ENCODE measurements at places on chromosomes 6 and 20. TPM values are rescaled to one million over a fixed set of nuclear protein-coding genes. Genes with fewer than 3 reads are reported as not detected.
A peak's percentile ranks its signal among the peaks of the same experiment; 100 is the strongest.

Gene CDH26
- total RNA-seq, result 8.4 TPM

Gene DNMT3B
- 1.1 TPM for total RNA-seq

Gene RTEL1
- total RNA-seq, result 23.8 TPM

GRCh38 chr20:25535762-25536161 lies 49.6 kb downstream of the NINL start:
- H3K4me1 ChIP-seq, result peaks cover 12% of the 10 kb centered on the region
- H3K27me3 ChIP-seq, result no peaks in the 10 kb centered on the region
- no peak for DNase-seq
- H3K4me3 ChIP-seq, result no peak overlapping the region
- no peaks in the 10 kb centered on the region for H3K36me3 ChIP-seq

- no peak overlapping the region for H3K4me3 ChIP-seq
- H3K27me3 ChIP-seq, result no peaks in the 10 kb centered on the region
- H3K27ac ChIP-seq, result no peak overlapping the region
- DNase-seq, result no peak
- H3K4me1 ChIP-seq, result no peaks in the 10 kb centered on the region
- no peaks in the 10 kb centered on the region for H3K36me3 ChIP-seq
Measured at GRCh38 chr6:74690365-74690764, 515.5 kb downstream of the COL12A1 start.

- H3K4me1 ChIP-seq, result peaks cover 4% of the 10 kb centered on the region
- no peak overlapping the region for H3K4me3 ChIP-seq
- no peaks in the 10 kb centered on the region for H3K27me3 ChIP-seq
- H3K27ac ChIP-seq, result no peak overlapping the region
Measured at GRCh38 chr6:73182021-73182607, 43.2 kb downstream of the KHDC1L start.

GRCh38 chr6:12472601-12473038 lies 182.5 kb downstream of the EDN1 start:
- H3K4me3 ChIP-seq, result no peak overlapping the region
- no peaks in the 10 kb centered on the region for H3K36me3 ChIP-seq
- no peaks in the 10 kb centered on the region for H3K27me3 ChIP-seq
- peak; percentile 56 for DNase-seq
- H3K27ac ChIP-seq, result no peak overlapping the region

DNA sequence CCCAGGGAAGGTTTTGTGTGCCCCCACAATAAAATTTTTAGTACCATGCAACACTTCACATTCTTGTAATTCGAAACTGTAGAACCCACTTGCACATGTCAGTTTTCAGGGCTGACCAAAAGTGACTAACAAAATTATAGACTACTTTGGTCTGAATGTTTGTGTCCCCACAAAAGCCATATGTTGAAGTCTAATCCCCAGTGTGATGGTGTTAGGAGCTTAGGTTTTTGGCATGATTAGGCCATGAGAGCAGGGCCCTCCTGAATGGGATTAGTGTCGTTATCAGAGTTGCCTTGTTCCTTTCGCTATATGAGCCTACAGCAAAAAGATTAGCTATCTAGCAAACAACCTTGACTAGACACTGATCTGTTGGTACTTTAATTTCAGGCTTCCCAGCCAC lies 49.0 kb upstream of the TENT5A start:
- no peaks in the 10 kb centered on the region for H3K4me1 ChIP-seq
- no peak overlapping the region for H3K4me3 ChIP-seq
- no peaks in the 10 kb centered on the region for H3K27me3 ChIP-seq
- no peaks in the 10 kb centered on the region for H3K36me3 ChIP-seq
- DNase-seq, result no peak
- no peak overlapping the region for H3K27ac ChIP-seq

DNA sequence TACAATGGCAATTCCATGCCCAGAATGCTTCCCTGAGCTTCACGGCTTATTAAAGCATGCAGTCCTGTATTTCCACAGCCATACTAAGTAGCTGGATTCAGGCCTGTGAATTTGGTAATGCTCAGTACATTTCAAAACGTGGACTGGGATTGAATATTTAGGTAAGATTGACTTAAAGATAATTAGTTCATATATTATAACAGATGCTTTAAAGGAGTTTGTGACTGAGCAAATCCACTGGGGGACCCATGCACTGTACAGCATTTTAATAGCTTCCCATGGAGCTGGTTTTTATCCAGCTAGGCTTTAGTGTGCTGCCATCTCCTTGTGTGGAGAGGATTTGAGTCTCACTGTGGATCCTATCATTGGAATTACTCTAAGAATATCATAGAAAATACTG lies 420.9 kb upstream of the FLRT3 start:
- no peak overlapping the region for H3K27ac ChIP-seq
- no peak overlapping the region for H3K4me3 ChIP-seq
- H3K36me3 ChIP-seq, result no peaks in the 10 kb centered on the region
- no peaks in the 10 kb centered on the region for H3K4me1 ChIP-seq

DNA sequence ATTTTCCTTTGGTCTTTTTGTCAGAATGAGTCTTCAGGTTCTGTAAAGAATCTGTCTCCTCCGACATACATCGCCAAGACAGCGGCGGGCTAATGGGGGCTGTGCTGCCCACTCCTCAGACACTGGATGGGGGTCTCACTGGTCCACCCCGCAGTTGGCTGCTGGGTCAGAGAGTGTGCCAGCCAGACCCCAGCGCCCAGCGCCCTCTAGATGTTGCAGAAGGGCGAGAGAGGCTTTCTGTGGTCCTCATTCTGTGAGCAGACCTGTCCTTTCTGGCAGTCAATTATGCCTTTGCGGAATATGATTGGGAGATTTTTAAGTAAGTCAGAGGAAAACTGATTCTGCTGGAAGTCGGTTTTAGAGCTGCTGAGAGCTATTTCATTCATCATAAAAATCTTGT lies 7.8 kb upstream of the CCR6 start:
- H3K36me3 ChIP-seq, result no peaks in the 10 kb centered on the region
- no peak overlapping the region for H3K4me3 ChIP-seq
- H3K27ac ChIP-seq, result no peak overlapping the region

- no peaks in the 10 kb centered on the region for H3K36me3 ChIP-seq
- H3K4me3 ChIP-seq, result no peak overlapping the region
- no peak for DNase-seq
- H3K4me1 ChIP-seq, result no peaks in the 10 kb centered on the region
- H3K27me3 ChIP-seq, result no peaks in the 10 kb centered on the region
- no peak overlapping the region for H3K27ac ChIP-seq
Measured at GRCh38 chr6:161418463-161418945, 144.6 kb upstream of the AGPAT4 start.

DNA sequence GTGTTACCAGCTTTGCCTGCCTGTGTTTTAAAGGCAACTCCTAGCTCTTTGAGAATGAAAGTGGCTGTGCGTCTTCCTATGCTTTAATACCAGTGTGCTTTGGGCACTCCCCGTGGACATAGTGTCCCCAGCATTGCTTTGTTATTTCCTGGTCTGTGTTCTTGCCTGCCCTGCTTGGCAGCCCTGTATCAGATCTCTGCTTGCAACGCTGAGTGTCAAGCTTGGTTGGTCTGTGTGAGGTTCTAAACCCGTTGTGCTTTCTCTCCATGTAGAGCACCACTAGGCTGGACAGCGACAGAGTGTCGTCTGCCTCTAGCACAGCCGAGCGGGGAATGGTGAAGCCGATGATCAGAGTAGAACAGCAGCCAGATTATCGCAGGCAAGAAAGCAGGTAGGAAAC lies 80.2 kb downstream of the AFDN start:
- no peaks in the 10 kb centered on the region for H3K4me1 ChIP-seq
- no peaks in the 10 kb centered on the region for H3K27me3 ChIP-seq
- peaks cover 56% of the 10 kb centered on the region for H3K36me3 ChIP-seq
- DNase-seq, result peak; percentile 53

- H3K27me3 ChIP-seq, result no peaks in the 10 kb centered on the region
- H3K4me1 ChIP-seq, result no peaks in the 10 kb centered on the region
- H3K36me3 ChIP-seq, result no peaks in the 10 kb centered on the region
- H3K27ac ChIP-seq, result no peak overlapping the region
- no peak overlapping the region for H3K4me3 ChIP-seq
Measured at GRCh38 chr20:53344891-53345290, 248.7 kb downstream of the ZNF217 start.

DNA sequence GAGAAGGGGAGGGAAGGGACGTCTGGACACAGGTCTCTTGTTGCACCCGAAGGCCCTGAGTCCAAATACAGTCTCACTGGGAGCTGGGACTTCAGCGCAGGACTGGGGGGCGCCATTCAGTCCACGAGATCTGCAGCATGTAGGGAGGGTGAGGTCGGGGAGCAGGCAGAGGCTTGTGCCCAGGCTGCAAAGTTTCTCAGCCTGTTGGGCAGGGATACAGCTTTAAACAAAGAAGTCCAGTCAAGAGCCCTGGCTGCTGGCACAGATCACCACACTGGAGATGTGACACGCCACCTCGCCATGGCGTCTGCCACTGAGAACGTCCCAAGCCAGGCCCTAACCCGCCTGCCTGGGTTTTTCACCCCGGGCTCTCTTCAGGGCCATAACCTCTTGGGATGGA lies 256.6 kb downstream of the DLL1 start:
- H3K4me1 ChIP-seq, result peaks cover 9% of the 10 kb centered on the region
- no peak overlapping the region for H3K27ac ChIP-seq
- no peaks in the 10 kb centered on the region for H3K36me3 ChIP-seq
- peak; percentile 17 for DNase-seq
